ENCODE measurements at places on chromosomes 3 and 15.

- DNase-seq, result no peak
Observed at GRCh38 chr3:23889386-23889785, 27.4 kb downstream of the NKIRAS1 start.

DNA sequence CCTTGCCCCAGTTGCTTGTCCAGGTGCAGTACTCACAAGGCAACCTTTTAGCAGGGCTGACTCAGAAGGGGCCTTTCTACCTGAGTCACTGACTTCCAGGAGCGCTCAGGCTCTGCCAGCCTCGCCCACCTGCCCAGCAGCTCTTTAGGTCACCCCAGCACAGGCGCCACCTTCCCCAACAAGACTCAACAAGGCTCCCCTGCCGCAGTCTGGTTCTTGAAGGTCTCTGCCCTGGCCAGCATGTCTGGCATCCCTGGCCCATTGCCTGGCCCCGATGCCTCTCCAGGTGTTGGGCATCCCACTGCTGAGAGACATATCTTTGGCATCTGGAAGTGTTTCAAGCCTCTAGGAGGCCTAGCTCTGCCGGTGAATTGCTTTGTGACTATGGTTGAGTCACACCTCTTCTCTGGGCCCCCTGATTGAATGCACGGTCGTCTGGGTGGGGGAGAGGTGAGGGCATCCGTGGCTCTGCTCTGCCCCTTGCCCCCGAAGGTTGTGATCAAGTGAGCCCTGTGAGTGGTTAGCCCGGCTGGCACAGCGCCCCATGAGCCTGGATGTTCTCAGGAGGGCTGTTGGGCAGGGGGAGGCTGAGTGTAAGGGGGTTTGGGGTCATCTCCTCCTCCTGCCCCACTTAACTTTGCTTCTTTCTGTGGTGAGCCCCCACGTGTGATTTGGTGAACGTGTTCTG lies 21.6 kb downstream of the SNX33 start:
- no peak for DNase-seq

DNA sequence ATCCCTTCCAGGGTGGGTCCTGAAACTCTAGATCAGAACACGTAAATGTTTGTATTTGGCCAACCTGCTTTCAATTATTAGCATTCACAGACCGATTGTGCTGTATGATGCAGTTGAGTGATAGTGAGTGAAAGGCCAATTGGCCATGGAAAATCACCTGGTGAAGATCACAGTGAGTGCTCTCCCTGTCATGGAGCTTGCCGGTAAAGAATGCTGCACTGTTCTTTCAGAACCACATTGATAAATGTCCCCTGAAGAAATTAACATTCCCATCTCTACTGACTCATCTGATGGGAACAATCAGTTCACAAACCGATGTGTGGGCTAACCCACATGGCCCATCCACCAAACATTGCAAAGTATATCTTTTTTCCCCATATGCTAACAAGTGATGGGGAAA lies 324.8 kb upstream of the TBL1XR1 start:
- no peak for DNase-seq

DNA sequence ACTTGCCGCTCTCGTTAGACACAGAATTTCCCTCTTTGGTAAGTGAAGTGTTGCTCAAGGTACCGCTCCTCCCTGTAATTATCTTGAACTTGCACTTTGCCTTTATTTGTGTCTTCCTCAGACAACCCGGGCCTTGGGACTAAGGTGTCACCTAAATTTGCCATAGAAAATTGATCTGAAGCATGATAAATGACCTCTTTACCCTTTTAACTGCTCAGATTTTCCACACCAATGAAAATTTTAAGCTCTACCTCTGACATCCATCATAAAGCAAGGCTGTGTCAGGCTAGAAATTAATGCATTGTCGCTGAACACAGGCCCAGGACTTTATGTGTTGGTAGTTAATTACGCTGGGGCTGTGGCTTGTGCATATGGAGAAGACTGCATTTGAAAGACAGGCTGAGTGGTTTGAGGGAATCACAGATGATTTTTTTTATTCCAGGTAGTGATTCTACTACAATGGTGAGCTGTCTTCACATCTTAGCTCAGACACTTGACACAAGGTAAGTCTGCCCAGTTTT lies 199.6 kb upstream of the CHRM5 start:
- DNase-seq, result no peak

DNA sequence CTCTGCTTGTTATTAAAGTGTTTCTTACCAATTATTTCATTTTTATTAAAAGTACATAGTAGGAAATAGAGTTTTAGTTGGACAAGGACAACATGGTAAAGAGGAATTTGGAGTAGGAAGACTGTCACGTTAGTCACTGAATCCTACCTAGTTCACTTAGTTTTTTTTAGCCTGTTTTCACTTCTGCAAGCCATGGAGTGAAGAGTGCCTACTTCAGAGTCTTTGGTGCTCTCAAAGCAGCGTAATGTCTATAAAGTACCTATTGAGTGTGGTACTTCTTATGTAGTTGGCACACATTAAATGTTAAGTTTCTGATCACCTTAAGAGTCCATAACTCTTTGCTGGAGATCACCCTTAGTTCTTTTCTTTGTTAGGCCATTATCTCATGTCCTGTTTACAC lies 78.7 kb downstream of the LPP start:
- no peak for DNase-seq

DNA sequence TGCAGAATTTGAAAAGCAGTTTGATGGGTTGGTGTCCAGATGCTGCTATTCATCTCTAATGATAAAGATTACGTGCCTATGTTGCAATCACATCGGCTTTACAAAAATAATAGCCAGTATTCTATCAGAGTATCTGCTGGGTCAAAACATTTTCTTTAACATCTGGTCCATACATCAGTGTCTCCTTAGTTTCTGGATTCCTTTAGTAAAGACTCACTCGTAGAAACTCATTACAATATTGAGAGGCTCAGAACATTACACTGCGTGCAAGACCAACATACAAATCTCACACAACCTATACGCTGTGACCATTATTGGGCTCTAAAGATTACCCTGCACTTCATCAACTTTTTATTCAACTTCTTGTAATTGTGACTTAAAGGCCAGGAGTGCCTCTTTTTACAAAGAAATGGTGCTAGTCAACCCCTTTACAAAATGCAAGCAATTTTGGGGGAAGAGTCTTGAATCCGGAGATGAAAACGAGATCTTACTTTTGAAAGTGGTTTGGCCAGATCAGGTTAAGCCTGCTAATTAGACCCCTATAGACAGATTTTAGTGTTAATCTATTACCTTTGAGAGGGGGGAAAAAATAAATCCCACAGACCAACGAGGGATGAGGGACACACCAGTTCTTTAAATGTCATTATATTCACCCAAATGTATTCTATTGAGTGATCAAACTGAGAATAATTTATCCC lies 2.9 kb downstream of the TRA2B start:
- no peak for DNase-seq

GRCh38 chr3:72009851-72010443 lies 225.0 kb upstream of the PROK2 start:
- no peak for DNase-seq

DNA sequence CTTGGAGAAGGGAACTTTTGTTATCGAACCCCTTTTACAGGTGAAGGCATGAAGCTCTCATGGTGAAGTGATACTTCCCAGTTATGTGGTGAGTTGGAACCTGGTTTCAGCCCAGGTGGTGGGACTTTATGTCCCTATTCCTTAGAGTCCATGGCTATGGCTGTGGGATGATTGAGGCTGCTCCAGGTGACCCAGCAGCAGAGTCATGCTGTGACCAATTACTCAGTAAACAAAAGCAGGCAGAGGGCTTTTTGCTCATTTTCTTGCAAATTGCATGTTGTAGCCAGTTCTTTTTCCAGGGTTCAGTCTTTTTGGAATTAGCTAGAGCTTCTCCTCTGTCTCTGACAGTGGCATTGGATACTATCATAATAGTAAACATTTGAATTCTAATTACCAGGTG lies 70.7 kb downstream of the CACNA2D3 start:
- no peak for DNase-seq

DNA sequence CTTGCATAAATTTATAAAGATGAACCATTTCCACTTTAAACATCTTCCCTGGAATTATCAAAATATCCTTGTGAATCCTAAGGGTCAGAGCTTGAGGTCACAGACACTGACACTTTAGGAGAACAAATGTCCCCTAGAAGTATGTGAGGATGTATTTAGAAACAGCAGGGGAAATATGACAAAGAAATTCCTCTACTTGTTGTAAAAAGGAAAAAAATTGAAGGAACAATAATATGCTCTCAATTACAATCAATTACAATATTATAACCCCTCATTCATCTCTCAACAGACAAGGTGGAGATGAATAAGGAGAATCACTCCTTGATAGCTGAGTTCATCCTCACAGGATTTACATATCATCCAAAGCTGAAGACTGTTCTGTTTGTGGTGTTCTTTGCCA lies at the start of gene OR5K3:
Gene OR5K3 (plus strand): TSS at position 301 of the 400 bp plus-strand sequence. CDS start 0 bp downstream, at position 301.
- DNase-seq, result no peak

DNA sequence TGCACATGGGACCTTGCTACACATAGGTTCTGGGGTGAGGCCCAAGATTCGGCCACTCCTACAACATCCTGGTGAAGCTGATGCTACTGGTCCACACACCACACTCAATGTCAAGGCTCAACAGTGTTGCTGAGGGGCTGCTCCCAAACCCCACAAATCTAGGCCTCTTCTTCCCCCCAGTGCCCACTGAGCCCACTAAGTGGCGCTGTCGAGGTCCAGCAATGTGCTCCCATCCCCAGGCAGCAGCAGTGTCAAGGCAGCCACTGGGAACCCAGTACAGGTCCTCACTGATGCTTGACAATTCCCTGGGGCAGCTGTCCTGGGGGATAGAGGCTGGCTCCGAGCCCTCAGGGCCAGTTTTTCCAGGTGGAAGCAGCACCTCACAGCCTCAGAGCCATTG lies 21.5 kb downstream of the SCN5A start:
- no peak for DNase-seq

DNA sequence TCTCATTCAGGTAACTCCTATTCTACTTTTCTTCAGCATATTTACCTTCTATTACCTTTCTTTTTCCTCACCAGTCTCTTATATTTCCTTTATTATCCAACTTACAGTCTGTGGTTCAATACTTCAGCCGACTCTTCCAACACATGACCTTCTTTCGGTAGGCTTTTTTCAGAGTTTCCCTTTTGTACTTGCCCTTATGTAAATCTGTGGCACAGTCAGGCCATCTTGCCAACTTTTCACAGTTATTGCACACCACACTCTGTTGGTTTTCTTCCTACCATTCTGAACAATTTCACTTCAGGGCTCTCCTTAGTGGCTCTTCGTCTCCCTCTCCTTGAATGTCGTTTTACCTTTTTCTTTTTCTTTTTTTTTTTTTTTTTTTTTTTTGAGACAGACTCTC lies 427.8 kb downstream of the LPP start:
- no peak for DNase-seq

DNA sequence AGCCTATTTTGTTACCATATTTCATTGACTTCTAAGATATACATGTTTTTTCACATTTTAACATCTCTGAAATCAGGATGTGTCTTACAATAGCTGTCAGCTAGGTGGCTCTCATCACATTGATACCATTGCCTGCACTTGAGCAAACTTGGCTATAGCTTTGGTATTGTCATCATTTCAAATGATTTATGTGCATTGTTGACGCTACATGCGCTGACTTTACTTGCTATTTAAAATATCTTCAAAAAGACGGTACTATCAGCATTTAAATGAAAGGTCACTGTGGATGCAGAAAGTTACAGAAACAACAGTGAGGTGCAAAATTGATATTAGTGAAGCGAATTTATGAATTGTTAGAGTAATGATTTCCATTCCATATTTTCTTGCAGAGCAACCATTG lies 54.0 kb upstream of the ABHD2 start:
- no peak for DNase-seq

GRCh38 chr3:28399206-28399605 lies 50.6 kb upstream of the AZI2 start:
- DNase-seq, result no peak

DNA sequence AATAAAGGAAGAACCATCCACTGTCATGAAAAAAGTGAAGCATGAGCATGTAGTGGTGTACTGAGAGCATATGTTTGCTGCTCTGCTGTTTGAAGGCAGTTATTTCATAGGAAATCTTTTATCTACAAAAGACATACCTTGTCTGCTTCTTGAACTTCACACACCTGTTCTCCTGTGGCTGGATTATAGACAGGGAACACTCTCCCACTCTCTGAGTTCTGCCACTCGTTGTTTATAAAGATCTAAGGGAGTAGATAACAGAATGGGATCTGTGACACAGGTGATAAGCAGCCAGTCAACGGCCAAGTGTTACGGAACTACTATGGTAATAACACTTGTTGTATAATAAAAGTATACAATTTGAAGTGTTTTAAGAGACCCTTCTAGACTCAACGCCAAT lies 51.5 kb downstream of the ALDH1A2 start:
- DNase-seq, result no peak

- DNase-seq, result no peak
Observed at GRCh38 chr15:35963326-35963725, 417.4 kb upstream of the DPH6 start.

DNA sequence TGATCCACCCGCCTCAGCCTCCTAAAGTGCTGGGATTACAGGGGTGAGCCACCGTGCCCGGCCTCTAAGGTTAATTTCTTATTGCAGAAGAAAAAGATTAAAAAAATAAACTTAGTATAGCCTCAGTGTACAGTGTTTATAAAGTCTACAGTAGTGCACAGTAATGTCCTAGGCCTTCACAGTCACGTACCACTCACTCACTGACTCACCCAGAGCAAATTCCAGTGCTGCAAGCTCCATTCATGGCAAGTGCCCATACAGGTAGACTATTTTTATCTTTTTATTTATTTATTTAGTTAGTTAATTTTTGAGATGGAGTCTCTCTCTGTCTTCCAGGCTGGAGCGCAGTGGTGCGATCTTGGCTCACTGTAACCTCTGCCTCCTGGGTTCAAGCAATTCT lies 3.2 kb upstream of the FLNB start:
- no peak for DNase-seq

DNA sequence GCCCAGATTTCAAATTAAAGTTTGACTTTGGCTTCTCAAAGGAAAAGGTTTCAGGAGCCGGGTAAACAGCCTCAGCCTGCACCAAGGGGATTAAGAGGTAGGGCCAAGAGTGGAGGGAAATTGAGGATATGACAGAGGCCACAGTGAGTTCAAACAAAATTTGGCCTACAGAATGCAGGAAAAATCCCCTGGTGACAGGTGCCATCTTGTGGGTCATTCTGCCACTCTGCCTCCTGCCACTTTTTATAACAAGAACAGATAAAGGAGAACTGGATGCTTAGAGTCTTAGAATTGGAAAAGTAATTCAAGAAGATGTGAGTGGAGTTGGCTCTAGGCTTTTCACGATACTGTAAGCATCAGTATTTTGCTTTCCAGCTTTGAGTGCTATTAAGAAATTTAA lies 253.2 kb downstream of the NR2F2 start:
- DNase-seq, result no peak

GRCh38 chr3:186257866-186258265 lies 104.2 kb downstream of the DGKG start:
- no peak for DNase-seq

DNA sequence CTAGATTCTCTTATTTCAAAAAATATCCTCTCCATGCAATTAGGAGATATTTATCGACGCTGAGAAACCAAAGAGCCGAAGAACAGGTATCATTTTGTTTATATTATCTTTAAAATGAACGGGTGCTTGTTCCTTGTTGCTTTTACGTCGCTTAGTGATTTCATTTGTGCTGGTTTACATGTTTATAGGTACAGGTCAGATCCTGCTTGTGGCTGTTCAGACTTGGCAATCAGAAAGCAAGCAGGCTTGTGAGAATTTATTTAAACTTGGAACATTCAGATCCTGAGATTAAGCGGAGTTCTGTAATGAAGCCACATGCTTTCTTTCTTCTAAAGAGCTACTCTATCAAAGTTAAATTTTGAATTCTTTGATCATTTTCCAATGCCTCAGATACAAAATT lies 43.0 kb upstream of the ATP2C1 start:
- DNase-seq, result no peak
